OCI-M1 (cell line): ENCODE measurements at places on chromosomes 3 and 15.

DNA sequence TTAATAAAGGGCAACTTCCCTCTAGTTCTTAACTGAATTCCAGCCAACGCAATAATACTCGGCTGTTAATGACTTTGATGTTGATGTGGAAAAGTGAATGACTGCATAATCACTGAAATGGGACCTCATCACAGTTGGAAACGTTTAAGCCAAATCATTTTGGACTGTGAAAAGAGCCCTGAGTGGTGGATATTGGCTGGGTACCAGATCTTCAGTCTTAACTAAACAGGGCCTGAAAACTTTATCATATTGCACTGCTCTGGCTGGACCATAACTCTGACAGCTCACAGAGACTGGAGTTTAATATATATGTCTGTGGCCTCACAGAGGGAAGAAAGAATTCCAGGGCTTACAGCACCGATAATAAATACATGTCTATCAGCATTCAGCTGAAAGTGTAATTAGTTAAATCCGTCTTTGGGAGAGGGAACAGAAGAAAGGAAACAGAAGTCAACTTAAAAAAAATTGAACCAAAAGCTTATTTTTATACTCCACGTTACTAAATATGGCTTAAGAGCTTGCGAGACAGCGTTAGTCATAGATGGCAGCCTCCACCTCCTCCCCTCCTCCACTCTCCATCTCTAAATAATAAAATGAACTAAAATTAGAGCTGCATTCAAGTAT is 222.3 kb upstream of the CDIN1 start:
- no peak for DNase-seq

GRCh38 chr3:122123850-122124249 is 59.6 kb upstream of the CASR start:
- no peak for DNase-seq

- no peak for DNase-seq
Measured at GRCh38 chr3:74003734-74004133, 379.0 kb upstream of the PDZRN3 start.

GRCh38 chr3:61008998-61009380 is 242.3 kb downstream of the FHIT start:
- peak; percentile 89 for DNase-seq

- no peak for DNase-seq
Measured at GRCh38 chr15:56994280-56994679, 75.8 kb downstream of the TCF12 start.

DNA sequence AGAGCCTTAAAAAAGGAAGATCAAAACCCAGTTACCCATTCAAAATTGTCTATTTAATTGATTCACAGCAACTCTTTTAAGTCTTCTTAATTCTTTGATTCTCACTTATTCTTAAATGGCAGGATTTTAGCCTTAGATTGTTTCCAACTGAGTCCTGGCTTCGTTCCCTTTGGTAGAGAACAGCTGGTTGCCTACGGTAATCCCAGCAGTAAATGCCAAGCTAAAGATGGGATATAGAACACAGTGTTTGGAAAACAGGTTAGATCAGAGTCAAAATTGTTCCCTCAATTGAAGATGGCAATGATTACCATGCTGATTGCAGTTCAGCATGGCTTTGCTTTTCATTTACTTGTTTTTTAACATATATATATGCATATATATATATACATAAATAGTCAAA is 300.9 kb downstream of the PYDC2 start:
- no peak for DNase-seq

DNA sequence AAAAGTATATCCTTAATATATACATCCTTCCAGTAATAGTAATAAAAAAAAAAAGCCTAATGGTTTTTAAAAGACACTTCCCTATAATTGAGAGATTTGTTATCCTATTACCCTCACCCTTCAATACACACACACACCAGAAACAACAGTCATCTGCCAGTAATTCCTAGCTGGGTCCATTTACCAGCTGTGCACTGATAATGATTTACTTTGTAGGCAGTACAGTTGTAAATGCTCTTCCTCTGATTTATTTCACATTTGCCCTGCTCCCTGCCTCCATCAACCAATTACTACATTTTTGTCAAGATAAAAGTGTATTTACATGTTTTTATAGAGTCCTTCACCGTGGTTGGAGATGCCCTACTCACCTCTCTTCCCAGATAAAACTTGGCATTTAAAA is 12.4 kb downstream of the TPM1 start:
- DNase-seq, result peak; percentile 47

DNA sequence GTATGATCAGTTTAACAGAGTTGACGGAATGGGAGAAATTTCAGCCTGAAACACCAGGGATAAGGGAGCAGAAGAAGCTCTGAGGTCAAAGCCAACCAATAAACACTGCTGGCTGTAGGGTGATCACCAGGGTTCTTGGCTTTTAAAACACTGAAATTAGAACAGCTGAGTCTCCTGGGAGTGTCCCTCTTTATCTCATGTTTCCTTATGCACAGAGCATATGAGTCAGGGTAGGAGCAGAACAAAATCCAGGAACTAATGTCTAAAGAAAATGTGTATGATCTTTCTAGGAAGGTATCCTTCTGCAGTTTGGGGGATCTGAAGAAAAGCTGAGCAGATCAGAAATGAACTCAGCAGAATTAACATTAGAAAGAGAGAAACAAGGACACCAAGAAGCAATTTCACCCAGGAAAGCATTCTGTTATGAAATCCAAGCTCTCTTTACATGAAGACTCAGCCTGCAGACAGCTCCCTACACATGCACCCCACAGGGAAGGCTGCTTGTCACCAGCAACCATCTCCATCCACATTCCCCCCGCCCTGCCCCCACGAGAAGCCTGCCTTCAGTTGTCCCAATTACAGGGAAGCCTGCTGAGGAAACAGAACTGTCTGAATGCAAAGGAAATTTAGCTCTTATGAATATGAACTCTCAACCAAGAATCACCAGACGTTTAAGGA is 469.7 kb downstream of the PDCD6IP start:
- DNase-seq, result peak; percentile 28

DNA sequence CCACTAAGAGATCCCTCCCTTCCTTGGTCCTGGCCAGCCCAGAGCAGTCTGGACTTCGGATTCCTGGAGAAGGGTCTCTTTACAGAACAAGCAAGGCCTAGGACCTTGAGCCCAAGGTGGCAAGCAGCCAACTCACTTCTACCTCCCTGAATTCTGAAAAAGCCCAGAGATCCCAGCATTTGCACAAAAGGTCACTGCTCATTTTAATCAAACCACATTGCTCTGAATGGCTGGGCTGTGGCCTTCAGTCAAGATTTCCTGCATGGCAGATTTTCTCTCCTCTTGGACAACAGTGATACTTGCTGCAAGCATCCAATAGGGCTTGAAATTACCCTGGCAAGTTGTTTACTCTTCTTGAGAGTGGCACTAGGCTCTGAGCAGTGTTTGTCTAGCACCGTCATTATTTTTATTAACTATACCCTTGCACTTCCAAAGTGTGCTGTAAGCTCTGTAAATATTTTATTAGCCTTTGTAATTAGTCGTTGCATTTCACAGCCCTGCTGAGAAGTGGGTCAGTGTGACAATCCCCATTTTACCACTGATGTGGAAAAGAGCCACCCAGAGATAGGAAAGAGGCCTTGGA is 274.7 kb upstream of the CTNNB1 start:
- DNase-seq, result no peak

DNA sequence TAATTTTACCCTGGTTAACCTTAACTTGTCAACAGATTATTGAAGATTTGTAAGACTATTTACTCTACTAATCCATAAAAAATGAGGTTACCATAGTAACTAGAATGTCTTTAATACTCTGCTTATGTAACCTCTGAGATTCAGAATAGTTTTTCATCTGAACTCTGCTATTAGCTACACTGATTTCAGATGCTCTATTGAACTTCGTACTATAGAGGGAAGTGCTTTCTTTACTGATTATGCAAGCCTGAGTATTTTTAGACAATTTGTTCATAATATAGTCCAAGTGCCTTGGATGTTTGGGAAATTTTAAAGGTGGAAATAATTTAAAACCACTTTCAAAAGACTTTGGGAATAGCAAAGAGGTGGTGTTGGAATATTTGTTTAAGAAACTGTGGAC is 107.9 kb upstream of the GBE1 start:
- no peak for DNase-seq

GRCh38 chr15:35979608-35980007 is 433.6 kb upstream of the DPH6 start:
- no peak for DNase-seq

- no peak for DNase-seq
Measured at GRCh38 chr3:71865727-71866126, 80.8 kb upstream of the PROK2 start.

- no peak for DNase-seq
Measured at GRCh38 chr3:20141851-20142250, 44.2 kb downstream of the SGO1 start.

- DNase-seq, result no peak
Measured at GRCh38 chr15:99441871-99442251, 123.9 kb upstream of the MEF2A start.

- DNase-seq, result no peak
Measured at GRCh38 chr3:101039285-101039684, 46.1 kb upstream of the ABI3BP start.

- DNase-seq, result no peak
Measured at GRCh38 chr15:76321171-76321570, 9.9 kb upstream of the ETFA start.

DNA sequence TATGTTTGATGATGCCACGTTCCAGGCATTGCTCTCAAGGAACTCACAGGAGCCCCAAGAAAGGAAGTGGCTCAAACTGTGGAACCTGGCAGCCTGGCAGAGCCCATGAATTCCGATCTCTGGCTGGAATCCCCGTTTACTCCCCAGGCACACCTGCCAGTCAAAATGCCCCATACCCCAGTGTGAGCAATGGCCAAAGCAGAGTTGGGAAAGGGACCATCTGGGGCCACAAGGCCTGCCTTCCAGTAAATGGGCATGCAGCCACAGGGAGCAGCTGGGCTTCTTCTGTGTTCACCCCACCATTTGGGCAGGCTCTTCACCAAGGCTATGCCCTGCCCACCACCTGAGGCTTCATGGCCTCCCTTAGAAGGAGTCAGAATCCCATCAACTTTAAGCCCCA is 257.0 kb upstream of the GOLGA6L4 start:
- no peak for DNase-seq

GRCh38 chr3:173762501-173762900 is 365.0 kb downstream of the NLGN1 start:
- DNase-seq, result no peak

- peak; percentile 5 for DNase-seq
Measured at GRCh38 chr15:95829062-95829461, 501.4 kb upstream of the NR2F2 start.

DNA sequence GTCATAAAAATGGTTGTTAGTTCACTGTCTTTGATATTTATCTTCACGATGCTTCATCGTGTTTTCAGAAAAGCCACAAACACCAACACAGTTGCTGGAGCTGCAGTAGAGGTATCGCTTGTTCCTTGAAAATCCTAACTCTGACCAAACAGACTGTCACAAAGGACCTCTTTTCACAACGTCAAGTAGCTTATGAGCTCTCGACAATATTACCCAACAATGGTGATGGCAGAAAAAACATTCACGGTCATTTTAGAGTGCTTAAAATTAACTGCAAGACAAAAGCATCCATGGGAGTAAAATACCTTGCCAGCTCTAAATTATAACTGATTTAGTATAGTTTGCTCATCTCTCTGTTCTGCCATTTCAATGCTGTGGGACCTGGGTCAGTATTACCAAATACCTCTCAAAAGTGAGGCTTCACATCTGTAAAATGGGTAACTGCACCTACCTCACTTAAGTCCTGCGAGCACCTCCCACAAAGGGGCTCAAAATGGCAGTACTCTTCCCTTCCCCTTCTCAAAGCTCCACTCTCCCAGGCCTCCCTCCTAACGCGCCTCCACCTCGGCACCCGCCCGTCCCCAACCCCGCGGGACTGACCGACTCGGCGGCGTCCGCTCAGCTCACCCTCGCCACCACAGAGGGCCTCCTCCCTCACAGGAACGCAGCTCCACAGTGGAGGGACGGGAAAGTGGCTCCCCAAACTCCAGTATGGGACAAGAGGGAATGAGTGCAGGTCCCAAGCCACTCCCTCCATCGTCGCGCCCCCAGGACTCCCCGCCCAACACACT is 546 bp downstream of the TRIM59 start:
- peak; percentile 59 for DNase-seq

GRCh38 chr3:187739094-187739560 is 6.1 kb downstream of the BCL6 start:
- no peak for DNase-seq

- no peak for DNase-seq
Measured at GRCh38 chr3:46626039-46626438, 13.7 kb downstream of the FAM240A start.

- no peak for DNase-seq
Measured at GRCh38 chr3:139447486-139447885, 28.8 kb downstream of the RBP2 start.

GRCh38 chr3:48402281-48402732 is 27.6 kb downstream of the PLXNB1 start:
- DNase-seq, result no peak

DNA sequence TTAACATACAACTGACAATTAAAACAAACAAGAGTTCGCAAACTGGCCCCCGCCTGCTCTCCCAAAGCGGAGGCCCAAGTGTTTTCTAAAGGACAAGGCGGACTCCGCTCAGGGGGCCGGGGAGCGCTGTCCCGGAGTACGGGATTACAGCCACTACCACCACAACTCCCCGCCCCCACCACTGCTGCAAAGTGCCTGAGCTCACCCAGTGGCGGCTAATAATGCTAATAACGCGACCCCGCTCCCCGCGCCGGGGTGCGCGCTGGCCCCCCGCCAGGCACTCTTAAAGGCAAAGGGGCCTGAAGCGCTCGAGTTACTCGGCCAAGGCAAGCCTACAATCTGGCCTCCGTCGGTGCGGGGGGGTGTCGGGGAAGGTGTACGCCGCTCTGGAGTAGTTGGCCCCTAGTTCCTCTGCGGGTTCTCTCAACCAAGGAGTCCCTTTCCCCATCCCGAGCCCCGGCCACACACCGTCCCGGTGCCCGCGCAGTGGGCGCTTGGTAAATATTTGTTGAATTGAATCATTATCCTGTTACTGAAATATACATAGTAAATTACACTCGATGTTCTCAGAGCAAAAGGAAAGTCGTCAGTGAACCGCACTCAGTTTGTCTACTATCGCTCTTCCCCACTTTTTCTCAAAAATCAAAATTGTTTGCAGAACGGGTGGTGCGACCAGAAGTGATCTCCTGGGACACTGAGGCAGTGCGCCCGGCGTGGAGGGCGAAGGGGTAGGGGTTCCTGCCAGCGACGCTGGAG is 827 bp downstream of the WNT5A start:
- DNase-seq, result no peak
